ENCODE measurements at places on chromosomes 1 and 21.

GRCh38 chr1:161848676-161849075 is 82.6 kb downstream of the ATF6 start:
- no peak overlapping the region for H3K27ac ChIP-seq
- no peaks in the 10 kb centered on the region for H3K36me3 ChIP-seq
- DNase-seq, result no peak
- no peaks in the 10 kb centered on the region for H3K27me3 ChIP-seq

DNA sequence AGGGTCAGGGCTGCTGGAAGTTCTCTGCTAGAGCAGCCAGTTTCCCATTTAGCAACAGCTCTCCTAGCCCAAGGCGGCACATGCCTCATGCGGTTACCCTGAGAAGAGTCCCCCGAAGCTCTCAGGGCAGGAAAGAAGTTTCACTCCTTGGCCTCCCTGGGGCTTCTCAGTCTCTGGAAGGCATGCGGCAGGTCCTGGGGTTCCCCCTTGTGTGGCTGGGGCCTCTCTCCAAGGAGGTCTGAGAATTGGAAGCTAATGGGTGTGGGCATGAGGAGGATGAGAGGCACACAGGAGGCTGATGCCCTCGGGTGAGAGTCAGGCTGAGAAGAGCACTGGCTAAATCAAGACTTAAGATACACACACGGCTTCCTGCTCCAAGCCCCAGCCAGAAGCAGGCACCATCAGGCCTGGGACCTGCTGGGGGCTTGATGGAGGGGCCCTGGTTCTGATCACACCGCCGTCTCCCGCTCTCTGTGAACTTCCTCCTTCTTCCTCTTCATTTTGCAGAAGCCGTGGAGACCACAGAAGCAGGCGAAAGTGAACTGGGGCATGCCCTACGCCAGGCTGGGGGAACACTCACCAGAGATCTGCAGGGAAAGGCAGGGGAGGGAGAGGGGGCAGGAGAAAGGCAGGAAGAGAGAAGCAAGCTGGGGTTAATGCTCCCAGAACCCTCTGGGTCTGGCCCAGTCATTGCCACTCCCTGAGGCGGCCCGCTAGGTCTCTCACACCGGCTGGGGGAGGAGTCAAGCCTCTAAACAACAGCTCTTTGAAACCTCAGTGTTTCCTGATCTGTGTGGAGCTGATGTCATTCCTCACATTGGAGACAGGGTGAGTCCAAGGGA is 15.1 kb downstream of the BLACAT1 start:
- H3K4me3 ChIP-seq, result no peak overlapping the region
- no peaks in the 10 kb centered on the region for H3K27me3 ChIP-seq
- peaks cover 32% of the 10 kb centered on the region for H3K4me1 ChIP-seq
- H3K27ac ChIP-seq, result peak overlapping the region; percentile 93
- H3K36me3 ChIP-seq, result no peaks in the 10 kb centered on the region

DNA sequence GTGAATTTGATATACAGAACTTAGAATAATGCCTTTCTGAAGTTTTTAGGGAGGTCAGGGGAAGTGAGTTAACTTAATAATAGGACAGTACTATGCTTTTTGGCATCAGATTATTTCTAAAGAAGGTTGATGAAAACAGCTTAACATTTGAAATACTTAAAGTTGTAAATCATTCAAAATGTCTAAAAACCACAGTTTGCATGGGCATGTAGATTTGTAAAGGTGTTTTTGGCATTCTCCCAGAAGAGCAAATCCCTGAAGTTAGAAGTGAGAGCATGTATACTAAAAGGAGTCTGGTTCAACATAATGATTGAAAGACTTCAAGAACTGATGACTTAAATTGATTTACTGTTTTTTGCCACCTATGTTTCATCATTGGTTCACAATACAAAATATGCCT is 6.7 kb downstream of the DR1 start:
- no peaks in the 10 kb centered on the region for H3K4me1 ChIP-seq
- H3K27ac ChIP-seq, result no peak overlapping the region
- H3K27me3 ChIP-seq, result no peaks in the 10 kb centered on the region

DNA sequence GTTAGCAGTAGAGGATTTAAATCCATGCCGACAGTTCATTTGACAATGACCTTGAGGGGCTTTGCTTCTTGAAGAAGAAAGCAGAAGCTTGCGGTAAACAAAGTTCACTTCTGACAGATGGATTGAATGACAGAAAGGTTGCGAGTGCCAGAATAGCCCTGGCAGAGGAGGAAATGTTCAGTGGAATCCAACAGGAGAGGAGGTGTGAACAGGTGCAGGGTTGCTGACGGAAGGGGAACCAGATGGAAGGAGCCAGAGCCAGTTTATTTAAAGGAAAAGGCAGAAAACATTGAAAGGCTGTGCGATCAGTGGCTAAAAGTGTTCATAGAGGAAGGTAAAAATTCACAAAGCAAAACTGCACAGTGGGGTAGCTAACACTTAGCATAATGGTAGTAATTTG is 141.0 kb downstream of the SDCCAG8 start:
- no peak overlapping the region for H3K27ac ChIP-seq
- DNase-seq, result no peak
- H3K4me3 ChIP-seq, result no peak overlapping the region
- H3K27me3 ChIP-seq, result no peaks in the 10 kb centered on the region
- no peaks in the 10 kb centered on the region for H3K4me1 ChIP-seq

DNA sequence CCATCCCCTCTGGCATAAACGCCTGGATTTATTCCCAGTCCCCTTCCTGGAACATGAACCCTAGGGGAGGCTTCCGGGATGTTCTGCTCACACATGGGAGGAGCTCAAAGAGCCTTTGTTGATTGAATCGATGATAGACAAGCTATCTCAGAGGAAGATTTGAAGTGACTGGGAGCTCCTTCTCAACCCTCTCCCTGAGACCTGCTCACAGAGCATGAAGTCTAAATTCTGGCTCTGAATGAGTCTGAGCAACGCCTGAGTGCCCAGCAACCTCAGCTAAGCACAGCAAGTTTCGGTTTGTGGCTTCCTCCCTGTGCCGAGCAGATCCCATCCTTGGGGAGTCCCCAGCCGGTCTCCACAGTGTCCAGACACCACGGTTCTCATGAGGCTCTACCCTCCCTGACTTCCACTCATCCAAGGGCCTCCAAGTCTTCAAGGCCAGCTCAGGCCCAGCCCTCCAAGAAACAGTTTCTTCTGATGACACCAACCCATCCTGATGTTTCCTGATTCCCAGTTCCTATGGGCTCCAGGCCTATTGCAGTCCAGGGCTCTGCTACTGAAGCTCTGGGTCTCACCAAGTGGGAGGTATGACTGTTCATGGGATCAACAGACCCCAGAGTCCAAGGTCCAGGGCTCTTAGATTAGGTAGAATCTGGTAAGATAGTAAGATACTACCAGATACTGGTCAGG is 190.8 kb downstream of the DYRK1A start:
- H3K27ac ChIP-seq, result no peak overlapping the region
- no peaks in the 10 kb centered on the region for H3K36me3 ChIP-seq
- no peaks in the 10 kb centered on the region for H3K27me3 ChIP-seq
- no peaks in the 10 kb centered on the region for H3K4me1 ChIP-seq
- peak; percentile 19 for DNase-seq

DNA sequence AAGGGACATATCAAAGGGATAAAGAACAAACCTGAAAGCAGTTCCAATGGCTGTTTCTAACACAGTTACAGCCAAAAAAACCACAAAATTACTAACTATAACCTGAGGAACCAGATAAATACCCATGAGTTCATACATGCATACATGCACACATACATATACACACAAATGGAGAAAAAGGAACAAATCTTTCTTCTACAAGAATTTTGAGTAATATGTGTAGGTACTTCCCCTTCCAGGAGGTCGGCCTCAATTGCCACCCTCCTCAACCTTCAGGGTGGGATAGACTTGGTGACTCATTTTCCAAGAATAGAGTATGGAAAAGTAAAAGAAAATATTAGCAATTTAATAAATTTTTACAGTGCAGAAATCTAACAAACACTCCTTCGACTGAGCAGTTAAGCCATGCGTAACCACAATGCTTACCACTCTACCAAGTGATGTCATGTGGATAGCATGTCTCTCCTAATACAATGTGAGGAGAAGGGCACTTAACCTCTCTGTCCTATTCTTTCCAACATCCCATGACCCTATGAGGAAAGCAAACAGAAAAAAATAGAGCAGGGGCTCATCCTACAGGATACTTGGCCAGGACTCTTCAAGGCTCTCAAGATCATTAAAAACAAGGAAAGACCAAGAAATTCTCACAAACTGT is 243.0 kb upstream of the RUNX1 start:
- H3K27ac ChIP-seq, result no peak overlapping the region
- H3K4me3 ChIP-seq, result no peak overlapping the region
- no peaks in the 10 kb centered on the region for H3K27me3 ChIP-seq
- H3K36me3 ChIP-seq, result no peaks in the 10 kb centered on the region
- H3K4me1 ChIP-seq, result peaks cover 7% of the 10 kb centered on the region

DNA sequence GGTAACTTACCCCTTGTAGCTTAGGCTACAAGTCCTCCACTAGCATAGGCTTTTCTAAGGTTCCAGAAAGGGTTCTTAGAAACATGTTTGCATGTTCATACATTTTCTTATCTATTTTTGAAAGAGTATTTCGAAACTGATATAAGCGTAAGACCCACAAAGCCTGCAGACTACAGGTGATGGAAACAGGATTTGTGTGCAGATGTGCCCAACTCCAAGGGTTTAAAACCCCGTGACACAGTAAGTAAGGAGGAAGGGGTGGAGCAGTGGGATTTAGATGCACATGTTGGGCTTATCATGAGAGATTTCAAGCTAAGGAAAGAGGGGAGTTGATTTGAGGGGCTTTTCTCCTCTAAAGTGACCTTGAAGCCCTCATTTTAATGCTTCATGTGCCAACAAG is 164.7 kb downstream of the LTN1 start:
- no peaks in the 10 kb centered on the region for H3K27me3 ChIP-seq
- no peaks in the 10 kb centered on the region for H3K4me1 ChIP-seq
- no peak for DNase-seq
- H3K4me3 ChIP-seq, result no peak overlapping the region
- H3K36me3 ChIP-seq, result no peaks in the 10 kb centered on the region
- no peak overlapping the region for H3K27ac ChIP-seq

GRCh38 chr1:203572134-203572625 is 54.5 kb upstream of the ATP2B4 start:
- DNase-seq, result peak; percentile 93
- no peak overlapping the region for H3K4me3 ChIP-seq
- no peaks in the 10 kb centered on the region for H3K36me3 ChIP-seq
- no peaks in the 10 kb centered on the region for H3K27me3 ChIP-seq
- peaks cover 1% of the 10 kb centered on the region for H3K4me1 ChIP-seq

GRCh38 chr1:116325922-116326321 is 47.1 kb upstream of the ATP1A1 start:
- H3K36me3 ChIP-seq, result no peaks in the 10 kb centered on the region
- peak; percentile 37 for DNase-seq
- no peaks in the 10 kb centered on the region for H3K27me3 ChIP-seq
- no peak overlapping the region for H3K4me3 ChIP-seq

DNA sequence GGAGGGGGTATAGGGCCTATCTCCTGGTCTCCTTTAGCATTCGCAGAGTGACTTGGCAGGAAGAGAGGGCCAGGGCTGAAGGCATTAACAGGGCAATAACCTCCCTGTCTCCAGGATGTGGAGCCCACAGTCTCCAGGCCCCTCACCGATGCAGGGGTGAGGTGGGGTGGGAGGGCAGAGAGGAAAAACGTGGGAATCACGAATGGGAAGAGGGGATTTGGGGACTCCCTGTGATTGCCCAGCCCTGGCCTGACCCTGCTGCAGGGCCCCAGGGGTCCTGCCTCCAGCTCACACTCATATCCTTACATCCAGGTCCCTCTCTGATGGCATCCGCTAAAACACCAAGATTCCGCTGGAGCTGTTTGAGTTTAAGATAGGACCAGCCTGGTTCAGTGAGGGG is 14.6 kb downstream of the TFAP2E start:
- no peak overlapping the region for H3K27ac ChIP-seq
- H3K4me3 ChIP-seq, result no peak overlapping the region
- no peaks in the 10 kb centered on the region for H3K36me3 ChIP-seq
- DNase-seq, result no peak

DNA sequence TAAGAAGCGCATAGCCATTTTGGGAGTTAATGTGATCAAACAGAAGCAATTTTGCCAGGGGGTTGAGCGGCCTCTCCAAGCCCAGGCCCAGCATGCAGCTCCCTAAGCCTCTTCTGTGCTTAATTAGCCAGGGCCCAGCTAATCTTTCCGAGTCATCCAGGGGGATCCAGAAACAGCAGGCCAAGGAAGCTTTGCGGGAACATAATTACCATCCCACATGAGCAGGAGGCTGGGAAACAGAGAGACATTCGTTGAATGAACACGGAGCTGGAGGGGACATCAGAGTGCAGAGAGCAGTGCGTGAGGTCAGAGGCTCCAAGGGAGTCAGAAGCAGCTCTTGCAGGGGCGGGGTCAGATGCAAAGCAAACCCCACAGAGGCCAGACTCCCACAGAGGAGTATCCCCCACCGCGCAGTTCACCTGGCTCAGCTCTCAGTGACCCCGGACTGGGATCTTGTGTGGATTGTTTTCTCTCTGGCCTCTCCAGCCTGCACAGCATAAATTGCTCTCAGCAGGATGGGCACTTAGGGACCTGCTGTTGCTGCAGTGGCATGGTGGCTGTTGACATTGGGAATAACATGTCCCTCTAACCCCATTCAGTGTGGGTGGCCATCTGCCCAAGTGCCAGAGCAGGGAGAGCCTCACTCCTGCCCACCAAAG is 657.4 kb downstream of the AJAP1 start:
- no peaks in the 10 kb centered on the region for H3K27me3 ChIP-seq
- DNase-seq, result peak; percentile 7
- H3K36me3 ChIP-seq, result no peaks in the 10 kb centered on the region
- no peak overlapping the region for H3K27ac ChIP-seq
- no peaks in the 10 kb centered on the region for H3K4me1 ChIP-seq
- no peak overlapping the region for H3K4me3 ChIP-seq

- no peak for DNase-seq
- no peak overlapping the region for H3K27ac ChIP-seq
- H3K36me3 ChIP-seq, result no peaks in the 10 kb centered on the region
- no peak overlapping the region for H3K4me3 ChIP-seq
- no peaks in the 10 kb centered on the region for H3K27me3 ChIP-seq
Observed at GRCh38 chr1:88746916-88747315, 62.8 kb downstream of the PKN2 start.

- H3K27me3 ChIP-seq, result no peaks in the 10 kb centered on the region
- H3K4me1 ChIP-seq, result no peaks in the 10 kb centered on the region
- H3K4me3 ChIP-seq, result no peak overlapping the region
- H3K27ac ChIP-seq, result no peak overlapping the region
Observed at GRCh38 chr1:76402128-76402527, 327.6 kb downstream of the ST6GALNAC3 start.

DNA sequence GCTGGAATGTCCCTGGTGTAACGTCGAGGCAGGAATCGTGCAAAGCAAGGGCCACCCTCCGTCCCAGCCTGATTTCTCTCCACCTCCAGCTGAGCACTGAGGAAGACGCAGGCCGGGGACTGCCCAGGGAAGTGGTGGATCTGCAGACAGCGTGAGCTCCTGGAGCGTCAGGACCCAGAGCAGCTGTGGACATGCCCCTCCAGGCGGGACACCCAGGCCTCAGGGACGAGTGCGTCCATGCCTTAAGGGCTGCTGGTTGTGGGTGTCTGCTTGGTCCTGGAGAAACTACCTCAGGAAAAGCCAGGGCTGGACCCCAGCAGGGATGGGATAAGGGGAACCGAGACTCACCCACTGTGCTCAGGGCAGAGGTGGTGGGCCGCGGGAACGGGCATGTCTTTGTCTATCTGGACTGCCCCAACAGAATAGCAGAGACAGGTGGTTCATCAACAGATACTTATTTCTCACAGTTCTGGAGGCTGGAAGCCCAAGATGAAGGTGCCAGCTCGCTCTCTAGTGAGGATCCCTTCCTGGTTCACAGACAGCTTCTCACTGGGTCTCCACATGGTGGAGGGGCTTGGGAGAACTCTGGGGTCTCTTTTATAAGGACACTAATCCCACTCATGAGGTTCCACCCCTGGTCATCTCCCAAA is 5.8 kb upstream of the MMEL1 start:
- no peak overlapping the region for H3K27ac ChIP-seq
- no peak for DNase-seq
- no peak overlapping the region for H3K4me3 ChIP-seq
- H3K36me3 ChIP-seq, result no peaks in the 10 kb centered on the region
- no peaks in the 10 kb centered on the region for H3K4me1 ChIP-seq
